Activated T-helper 1 cell treated with anti-CD3 and anti-CD28 coated beads, Interleukin-2, amount 50 U/mL, for 16 hours (primary cell): ENCODE measurements at places on chromosomes 12 and 14.

DNA sequence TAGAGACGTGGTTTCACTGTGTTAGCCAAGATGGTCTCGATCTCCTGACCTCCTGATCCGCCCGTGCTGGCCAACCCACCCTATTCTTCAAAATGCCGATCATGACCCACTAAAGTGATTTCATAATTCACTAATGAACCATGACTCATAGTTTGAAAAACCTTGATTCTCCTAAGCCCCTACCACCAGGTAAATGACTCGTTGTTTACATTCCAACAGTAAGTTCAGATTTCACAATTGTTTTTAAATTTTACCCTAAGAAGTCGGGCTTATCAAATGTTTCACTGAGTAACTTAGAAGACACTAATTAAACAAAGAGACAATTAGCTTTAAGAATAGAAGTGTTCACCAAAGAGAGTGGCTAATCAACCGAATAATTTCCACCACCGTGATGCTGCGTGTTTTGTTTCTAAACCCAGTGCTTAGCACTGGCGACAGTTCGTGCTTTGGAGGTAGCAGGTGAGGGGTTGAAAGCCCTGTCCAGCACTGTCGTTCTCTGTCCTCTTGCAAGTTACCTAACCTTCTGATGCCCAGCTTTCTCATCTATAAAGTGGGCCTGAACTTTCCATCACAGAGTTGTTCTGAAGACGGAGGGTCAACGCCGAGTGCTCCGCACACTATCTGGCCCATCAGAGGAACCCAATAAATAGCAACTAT is 136.5 kb downstream of the NTF3 start:
- DNase-seq: no peak

- DNase-seq: no peak
Measured at GRCh38 chr12:115468087-115468510, 784.1 kb upstream of the TBX3 start.

DNA sequence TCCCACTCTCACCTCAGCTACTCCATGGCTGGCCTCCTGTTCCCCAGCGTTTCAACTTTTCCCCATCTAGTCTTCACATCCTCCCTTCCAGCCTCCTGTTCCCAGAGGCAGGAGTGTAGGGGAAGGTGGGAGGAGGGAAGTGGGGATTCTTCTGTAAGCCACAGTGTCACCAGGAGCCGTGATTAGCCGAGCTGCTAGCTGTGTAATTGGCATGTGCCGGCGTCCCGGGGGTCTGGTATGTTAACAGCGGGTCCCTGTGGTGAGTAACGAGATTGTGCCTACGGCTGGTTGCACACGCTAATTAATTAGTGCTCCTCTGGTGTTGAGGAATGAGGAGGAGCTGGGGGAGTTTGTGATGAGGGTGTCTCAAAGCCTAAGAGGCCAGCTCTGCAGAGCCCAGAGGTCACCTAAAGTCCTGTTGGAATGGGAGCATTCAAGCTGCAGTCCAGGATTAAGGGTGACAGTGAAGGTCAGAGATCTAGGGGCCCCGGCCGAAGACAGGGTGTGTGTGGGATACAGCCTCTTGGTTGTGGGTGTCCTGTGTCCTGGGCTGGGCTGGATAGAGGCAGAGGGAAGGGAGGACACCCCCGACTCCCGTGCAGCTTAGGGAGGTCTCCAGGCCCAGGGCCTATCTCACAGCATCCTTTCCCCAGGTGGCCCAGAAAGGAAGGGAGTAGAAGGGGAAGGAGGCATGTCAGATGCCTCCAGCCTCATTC is 10.0 kb upstream of the CALCOCO1 start:
- DNase-seq: no peak

DNA sequence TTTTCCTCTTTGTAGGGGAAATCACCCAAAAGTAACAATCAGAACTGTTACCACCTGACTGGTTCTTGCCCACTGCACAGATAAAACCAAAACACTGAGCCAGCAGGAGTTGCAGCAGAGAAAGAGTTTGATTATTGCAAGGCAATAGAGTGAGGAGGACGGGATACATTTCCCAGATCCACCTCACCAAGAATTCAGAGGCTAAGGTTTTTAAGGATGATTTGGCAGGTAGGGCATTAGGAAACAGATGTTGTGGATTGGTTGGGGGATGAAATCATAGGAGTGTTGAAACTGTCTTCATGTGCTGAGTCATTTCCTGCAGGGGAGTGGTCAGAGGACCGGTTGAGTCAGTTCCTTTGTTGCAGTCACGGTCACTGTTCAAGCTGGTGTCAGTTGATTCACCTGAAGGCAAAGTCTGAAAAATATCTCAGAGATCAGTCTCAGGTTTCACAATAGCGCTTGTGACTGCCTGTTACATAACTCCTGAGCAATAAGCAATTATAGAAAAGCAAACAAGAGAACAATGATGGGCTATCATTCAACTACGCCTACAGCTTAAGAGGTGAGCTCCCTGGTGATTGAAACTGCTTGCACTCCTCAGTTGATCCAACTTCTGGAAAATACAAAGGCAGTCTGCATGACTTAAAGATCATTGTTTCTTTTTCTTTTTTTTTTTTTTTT is 20.3 kb upstream of the AMN1 start:
- DNase-seq: peak; percentile 20

DNA sequence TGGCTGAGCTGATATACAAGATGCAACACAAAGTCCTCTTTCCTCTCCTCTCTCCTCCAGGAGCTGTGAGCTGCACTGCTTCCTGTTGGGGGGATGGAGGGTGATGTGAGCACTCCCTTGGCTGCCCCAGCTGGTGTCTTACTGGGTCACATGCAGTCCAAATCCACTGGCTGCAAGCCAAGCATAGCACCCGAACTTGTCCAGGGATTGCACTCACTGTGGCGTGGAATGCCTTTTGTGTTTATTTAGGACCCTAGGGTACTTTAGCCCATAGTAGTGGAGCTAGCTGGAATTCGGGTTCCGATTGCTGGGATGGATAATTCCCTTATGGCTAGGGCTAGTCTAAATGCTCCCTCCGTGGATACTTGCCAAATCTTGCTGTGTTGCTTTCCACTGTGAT is 424.9 kb upstream of the SYT1 start:
- no peak for DNase-seq

- no peak for DNase-seq
Measured at GRCh38 chr14:105139831-105140239, 28.7 kb downstream of the JAG2 start.

- DNase-seq: no peak
Measured at GRCh38 chr14:30333934-30334333, 225.0 kb upstream of the G2E3 start.

- no peak for DNase-seq
Measured at GRCh38 chr12:113040722-113041171, 15.8 kb upstream of the DTX1 start.

GRCh38 chr14:61930101-61930857 is 168.1 kb downstream of the SNAPC1 start:
- no peak for DNase-seq

DNA sequence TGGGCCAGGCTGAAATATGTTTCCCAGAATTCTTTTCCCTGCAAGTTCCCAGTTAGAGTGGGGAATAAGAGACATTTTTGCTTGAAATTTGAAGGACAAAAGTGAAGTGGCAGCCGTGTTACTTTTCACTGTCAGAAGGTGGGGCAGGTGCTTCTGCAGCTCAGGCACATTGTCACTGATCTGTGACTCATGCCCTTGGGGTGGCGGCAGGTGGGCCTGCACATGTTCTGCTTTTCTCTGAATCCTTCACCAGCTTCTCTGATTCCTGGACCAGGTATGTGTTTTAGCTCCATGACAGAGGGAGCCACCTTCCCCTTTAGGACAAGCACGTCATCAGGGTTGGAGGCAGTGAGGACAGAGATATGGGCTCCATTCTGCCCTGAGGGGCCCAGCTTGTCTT is 11.7 kb upstream of the KCNA5 start:
- DNase-seq: no peak

- no peak for DNase-seq
Measured at GRCh38 chr12:98329589-98329988, 185.8 kb upstream of the TMPO start.

DNA sequence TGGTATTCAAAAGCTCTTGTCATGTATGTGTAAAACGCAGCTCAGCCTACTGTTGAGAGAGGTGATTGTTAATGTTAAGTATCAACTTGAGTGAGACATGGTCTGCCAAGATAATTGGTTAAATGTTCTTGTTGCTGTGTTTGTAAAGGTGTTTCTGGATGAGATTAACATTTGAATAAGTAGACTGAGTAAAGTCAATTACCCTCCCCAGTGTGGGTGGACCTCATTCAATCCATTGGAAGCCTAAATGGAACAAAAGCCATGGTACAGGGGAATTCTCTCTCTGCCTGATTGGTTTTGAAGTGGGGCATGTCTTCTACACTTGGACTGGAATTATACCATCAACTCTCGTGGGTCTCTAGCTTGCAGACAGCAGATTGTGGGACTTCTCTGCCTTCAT is 63.8 kb upstream of the RERGL start:
- no peak for DNase-seq

- no peak for DNase-seq
Measured at GRCh38 chr12:52216807-52217206, 16.2 kb upstream of the KRT7 start.

DNA sequence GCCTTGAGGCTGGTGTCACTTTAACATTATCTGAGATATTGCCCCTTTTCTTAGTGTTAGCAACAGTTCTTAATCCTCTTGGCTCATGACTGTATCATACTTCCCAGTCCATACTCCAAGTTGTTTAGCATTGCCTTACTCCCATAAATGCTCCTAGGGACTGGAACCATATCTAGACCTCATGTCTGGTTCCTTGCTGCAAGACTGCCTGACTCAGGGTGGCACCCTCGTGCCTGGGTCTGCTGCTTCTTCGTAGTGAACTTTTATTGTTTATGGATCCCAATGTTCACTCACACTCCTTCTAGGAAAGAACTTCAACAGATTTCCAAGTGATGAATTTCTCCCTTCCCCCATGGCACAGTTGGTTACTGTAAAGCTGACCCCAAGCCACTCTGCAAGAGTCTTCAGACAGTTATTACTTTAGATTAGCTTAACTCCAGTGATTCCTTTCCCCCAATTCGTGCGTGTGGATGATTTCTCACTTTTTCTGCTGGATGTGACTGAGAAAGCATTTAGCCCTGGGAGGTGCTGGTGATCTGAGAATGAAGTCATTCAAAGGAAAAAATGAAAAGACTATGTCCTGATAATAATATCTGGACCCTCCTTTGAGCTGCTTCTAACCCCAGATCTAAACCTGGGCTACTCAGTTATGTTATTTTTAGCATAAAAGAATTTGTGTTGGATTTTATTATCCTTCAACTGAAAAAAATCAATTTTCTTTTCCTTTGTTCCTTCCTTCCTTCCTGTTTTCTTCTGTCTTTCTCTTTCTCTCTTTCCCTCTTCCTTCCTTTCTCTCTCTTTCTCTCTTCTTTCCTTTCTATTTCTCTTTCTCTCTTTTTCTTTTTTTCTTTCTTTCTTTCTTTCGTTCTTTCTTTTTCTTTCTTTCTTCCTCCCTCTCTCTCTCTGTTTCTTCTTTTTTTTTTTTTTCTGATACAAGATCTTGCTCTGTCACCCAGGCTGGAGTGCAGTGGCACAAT is 47.5 kb upstream of the PPP1R12A start:
- no peak for DNase-seq

DNA sequence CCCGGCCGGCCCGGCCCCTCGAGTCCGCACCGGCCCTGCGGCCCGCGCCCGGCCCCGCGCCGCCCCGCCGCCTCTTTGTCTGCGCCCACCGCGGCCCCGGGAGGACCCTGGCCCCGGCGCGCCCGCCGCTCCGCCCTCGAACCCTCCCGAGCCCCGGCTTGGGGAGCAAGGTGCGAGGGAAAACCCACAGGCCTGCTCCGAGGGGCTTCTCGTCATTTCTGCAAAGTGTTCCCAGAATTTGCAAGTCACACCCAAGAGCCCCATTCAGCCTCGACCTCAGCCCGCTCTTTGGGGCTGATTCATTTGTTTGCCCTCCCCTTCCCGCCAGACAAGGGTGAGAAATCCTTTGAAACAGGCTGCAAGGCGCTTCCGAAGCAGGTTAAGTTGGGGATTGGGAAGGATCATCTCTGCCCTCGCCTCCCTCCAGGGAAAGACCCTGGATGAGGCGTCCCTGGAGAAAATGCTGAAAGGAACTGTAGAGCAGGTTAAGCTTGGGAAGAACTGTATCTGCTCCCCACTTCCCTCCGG is 325 bp upstream of the CLIP1 start:
- peak; percentile 24 for DNase-seq

DNA sequence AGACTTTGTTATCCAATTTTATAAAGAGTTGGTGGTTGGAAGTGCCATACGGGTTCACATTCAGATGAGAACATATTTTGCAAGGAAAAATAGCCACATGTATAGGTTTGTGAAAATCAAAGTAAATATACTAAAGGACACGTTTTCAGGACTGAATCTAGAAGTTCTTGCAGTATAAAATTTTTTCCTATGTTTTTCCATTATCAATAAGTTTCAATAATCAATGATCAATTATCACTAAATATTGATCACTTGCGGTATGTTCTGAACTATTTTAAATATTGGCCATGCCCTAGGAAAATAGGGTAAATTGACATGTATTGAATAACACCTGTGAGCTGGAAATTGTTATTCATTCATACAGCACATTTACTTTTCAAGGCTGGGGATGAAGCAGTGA is 25.9 kb downstream of the ALG10B start:
- DNase-seq: no peak

GRCh38 chr12:109944561-109945359 is 44.7 kb downstream of the TCHP start:
- no peak for DNase-seq

DNA sequence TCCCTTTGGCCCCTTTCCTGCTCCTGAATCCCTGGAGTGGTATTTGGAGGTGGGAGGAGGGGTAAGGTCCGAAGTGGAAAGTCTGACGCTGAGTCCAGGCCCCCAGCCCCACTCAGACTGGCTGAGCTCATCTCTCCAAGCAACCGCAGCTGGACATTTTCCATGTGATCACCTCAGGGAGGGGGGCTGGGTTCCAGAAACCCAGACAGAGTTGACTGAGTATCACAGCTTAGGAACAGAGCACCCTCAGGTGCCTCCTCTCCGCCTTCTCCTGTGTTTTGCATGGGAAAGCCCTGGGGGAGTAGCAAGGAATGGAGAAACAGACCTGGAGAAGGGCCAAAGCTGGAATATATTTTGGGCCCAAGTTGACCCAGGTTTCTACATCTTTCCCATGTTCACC is 8.0 kb upstream of the ITGA5 start:
- DNase-seq: no peak

DNA sequence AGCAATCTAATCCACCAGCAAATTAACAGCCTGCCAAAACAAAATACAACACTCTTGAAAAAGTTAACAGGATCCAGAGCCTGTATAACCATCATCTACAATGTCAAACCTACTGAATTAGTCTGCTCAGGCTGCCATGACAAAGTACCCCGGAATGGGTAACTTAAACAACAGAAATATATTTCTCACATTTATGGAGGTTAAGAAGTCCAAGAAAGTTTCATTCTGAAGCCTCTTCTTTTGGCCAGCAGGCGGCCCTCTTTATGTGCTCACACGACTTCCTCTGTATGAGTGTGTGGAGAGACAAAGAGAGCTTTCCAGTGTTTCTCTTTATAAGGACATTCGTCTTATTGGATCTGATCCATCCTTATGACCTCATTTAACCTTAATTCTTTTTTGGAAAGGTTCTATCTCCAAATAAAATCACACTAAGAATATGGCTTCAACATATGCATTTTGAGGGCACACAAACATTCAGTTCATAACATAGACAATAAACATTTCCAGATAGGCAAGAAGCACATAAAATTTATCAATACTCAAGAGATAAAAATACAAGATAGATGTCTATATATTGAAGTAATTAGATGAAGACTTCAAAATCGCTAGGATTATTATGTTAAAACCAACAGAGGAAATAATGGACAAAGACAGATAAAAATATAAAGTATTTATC is 5.9 kb upstream of the RERG start:
- DNase-seq: no peak

- no peak for DNase-seq
Measured at GRCh38 chr12:99901181-99901580, 83.6 kb downstream of the ANKS1B start.

- DNase-seq: no peak
Measured at GRCh38 chr12:96698965-96699364, 208.1 kb upstream of the NEDD1 start.
